Left ventricle myocardium inferior (tissue), 1 donor: ENCODE measurements at places on chromosomes 12 and 14. TPM values are rescaled to one million over a fixed set of nuclear protein-coding genes. Genes with fewer than 3 reads are reported as not detected.

The C12orf54 gene
- not detected for total RNA-seq

The RBM23 gene
- 42.1 TPM for total RNA-seq

The EDDM3A gene
- total RNA-seq: not detected

The LRP1-AS gene
- total RNA-seq: not detected

The SLCO1B3 gene
- total RNA-seq: 0.60 TPM
